ENCODE measurements at places on chromosomes 4 and X. TPM values are rescaled to one million over a fixed set of nuclear protein-coding genes. Genes with fewer than 3 reads are reported as not detected.

Gene CRLF2
- 3.1 TPM for total RNA-seq

Gene LRIT3
- 0.28 TPM for total RNA-seq

Gene ARHGEF38
- not detected for total RNA-seq

Gene DGAT2L6
- total RNA-seq, result not detected

Gene STOX2
- total RNA-seq, result not detected

Gene SSX4
- total RNA-seq, result not detected

Gene RRAGB
- total RNA-seq, result 8.0 TPM

Gene COX7B2
- total RNA-seq, result not detected

Gene PNMA5
- 0.15 TPM for total RNA-seq

Gene KIT
- total RNA-seq, result 0.03 TPM

Gene FABP2
- total RNA-seq, result 0.38 TPM

Gene ZNF711
- 0.35 TPM for total RNA-seq

Gene ZAR1
- not detected for total RNA-seq

Gene MAGED4B
- total RNA-seq, result not detected

Gene MAGEA12
- not detected for total RNA-seq

Gene TMPRSS11A
- total RNA-seq, result not detected

Gene DNAAF6
- total RNA-seq, result not detected

Gene BMX
- total RNA-seq, result not detected

Gene CWH43
- total RNA-seq, result not detected

Gene XAGE1A
- total RNA-seq, result not detected

Gene ADGRL3
- total RNA-seq, result not detected

Data from activated naive CD4-positive, alpha-beta T cell treated with anti-CD3 and anti-CD28 coated beads, Interleukin-2, amount 10 ng/mL, durations not matched to agents 5 hours and 36 hours (primary cell).